Stimulated activated CD4-positive, alpha-beta T cell treated with anti-CD3 and anti-CD28 coated beads, Interleukin-1b, Interleukin-23, amount 100 ng/mL, for 1 hour (primary cell): ENCODE measurements at places on chromosomes 5 and 9.

GRCh38 chr5:169980418-169981053, at the start of gene INSYN2B:
INSYN2B (minus strand) TSS chr5:169980495; CDS start chr5:169883898, 96,597 bp downstream.
- no peak for DNase-seq

DNA sequence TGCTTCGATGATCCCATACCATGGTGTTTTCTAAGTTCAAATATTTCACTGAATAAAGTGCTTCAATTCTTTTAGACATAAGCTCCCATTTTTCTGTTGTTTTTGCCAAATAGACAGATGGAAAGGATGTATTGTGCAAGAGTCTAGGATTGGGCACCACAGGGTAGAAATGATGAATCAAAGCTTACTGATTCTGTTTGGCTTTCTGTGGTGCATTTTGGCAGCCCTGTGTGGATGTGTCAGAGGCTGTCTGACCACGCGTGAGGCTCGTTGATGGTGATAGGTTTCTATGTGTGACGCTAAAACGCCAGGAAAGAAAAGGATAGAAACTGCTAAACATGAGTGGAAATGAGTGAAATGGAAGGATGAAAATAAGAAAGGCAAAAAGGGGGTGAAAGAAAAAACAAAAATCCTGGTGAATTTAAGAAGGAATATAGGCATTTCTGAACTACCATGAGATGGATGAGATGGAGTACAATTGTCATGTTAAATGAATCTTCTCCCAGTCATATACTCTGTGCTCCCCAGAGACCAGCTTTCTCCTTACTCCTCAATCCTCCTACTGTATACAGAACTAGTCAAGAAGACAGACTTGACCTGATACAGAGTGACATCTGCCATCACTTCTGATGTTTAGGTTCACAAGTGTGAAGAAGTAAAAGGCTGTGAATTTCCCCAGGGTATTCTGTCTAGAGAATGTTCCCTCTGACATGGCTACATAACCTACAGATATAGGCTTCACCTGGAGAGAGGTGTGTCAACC, 54.4 kb downstream of the ANKH start:
- DNase-seq = no peak

- DNase-seq = no peak
These were observed 187.5 kb downstream of the MED10 start for GRCh38 chr5:6190838-6191237.

GRCh38 chr5:178688551-178688950, 41.9 kb downstream of the ZNF354A start:
- no peak for DNase-seq

DNA sequence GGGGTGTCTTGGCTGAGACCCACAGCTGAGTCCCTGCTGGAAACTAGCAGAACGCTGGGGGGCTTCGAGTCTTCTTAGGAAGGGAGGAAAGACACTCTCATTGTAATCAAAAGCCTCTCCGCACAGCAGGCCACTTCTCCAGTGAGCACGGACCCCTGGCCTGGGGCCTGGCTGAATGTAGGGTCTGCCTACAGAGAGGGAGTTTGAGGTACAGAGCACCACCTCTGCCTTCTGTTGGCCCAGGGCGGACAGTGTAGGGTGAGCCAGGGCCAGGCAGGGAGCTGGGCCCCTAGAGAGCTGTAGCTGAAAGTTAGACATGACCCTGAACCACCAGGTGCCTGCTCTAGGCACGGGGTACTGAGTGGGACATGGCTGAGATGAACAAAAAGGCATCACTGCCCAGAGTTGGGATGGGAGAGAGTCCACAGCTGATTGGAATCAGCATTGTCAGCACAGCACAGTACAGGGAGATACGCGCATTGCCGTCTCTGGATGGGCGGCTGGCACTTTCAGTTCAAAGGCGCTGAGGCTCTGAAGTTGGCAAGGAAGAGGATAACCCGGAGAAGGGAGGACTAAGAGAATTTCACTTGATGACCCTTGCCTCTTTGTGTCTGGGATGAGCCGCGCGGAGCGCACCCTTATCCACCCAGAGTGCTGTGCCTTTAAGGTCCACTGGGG, 363 bp upstream of the SLC25A48 start:
- no peak for DNase-seq

GRCh38 chr5:38598994-38599617, 42.7 kb upstream of the LIFR start:
- no peak for DNase-seq

DNA sequence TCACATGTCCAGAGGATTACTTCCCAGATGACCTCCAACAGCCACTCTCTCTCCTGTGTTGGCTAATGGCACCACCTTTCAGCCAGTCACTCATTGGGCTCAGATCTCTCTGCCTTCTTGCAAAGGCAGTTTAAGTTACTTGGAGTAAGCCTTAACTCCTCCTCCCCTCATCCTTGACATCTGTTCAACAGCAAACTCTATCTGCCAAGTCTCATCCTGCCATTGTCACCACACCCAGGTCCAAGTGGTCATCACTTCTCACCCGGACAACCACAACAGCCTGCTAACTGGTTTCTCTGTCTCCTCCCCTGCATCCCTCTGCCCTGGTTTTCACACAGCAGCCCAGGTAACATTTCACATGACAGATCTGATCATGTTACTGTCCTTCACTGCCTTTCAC, 58.5 kb downstream of the DCP2 start:
- DNase-seq = no peak

DNA sequence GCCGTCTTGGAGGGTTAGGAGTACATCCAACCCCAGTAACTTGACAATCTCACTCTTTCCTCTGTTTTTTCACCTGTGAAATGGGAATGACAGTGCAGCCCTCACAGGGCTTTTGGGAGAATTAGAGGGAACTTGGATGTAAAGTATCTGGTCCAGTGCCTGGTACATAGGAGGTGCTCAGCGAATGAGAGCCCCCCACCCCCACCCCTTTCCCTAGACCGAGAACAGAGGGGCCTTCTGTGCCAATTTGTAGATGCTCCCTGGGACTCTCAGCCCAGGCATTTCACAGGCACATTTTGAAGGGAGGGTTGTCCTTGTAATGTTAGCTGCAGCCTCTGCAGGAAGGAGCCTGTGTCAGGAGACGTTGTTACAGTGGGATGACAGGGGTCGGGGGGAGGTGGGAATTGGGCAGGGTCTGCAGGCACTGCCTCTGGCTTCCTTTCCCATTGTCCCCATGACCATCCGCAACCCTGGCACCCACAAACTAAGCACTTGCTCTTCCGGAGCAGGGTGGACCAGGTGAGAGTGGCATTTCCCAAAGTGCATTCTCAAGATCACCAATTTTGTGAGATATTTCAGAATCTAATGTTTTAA, 47.0 kb downstream of the AMBP start:
- no peak for DNase-seq

DNA sequence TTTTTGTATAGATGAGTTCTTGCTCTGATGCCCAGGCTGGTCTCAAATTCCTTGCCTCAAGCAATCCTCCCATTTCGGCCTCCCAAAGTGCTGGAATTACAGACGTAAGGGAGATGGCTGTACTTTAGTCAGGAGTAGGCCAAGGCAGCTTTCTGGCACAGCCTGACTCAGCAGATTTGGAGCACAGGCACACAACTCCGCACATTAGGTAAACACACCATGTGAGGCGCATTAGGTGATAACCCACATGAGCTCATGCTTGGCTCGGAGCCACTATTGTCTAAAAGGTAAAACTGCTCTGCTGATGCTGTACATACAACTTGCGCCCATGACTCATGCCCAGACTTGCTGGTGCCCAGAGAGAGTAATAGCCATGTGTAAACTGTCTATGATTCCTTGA, 1157.9 kb downstream of the TAF11L14 start:
- no peak for DNase-seq

GRCh38 chr5:143889986-143890385, 78.0 kb downstream of the HMHB1 start:
- DNase-seq = no peak

- DNase-seq = no peak
These were observed 699.9 kb downstream of the MTRR start for GRCh38 chr5:8568858-8569257.

DNA sequence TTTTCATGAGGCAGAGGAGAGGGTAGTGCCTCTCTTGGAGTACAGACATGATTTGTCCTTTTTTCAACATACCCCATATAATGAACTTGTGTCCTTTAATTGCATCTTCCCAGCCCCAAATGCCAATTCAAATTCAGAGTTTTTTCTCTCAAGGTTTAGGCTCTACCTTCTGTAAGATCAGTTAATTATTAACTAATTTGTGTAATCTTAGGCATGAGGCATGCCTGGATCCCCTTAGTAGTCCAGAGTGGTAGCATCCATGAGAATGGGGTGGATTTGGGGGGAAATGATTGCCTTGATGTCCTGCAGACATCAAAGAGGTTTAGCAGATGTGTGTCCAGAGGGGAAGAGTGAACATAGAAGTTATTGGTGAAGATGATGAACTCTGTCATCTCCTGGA, 533.3 kb downstream of the LRRC70 start:
- DNase-seq = no peak

DNA sequence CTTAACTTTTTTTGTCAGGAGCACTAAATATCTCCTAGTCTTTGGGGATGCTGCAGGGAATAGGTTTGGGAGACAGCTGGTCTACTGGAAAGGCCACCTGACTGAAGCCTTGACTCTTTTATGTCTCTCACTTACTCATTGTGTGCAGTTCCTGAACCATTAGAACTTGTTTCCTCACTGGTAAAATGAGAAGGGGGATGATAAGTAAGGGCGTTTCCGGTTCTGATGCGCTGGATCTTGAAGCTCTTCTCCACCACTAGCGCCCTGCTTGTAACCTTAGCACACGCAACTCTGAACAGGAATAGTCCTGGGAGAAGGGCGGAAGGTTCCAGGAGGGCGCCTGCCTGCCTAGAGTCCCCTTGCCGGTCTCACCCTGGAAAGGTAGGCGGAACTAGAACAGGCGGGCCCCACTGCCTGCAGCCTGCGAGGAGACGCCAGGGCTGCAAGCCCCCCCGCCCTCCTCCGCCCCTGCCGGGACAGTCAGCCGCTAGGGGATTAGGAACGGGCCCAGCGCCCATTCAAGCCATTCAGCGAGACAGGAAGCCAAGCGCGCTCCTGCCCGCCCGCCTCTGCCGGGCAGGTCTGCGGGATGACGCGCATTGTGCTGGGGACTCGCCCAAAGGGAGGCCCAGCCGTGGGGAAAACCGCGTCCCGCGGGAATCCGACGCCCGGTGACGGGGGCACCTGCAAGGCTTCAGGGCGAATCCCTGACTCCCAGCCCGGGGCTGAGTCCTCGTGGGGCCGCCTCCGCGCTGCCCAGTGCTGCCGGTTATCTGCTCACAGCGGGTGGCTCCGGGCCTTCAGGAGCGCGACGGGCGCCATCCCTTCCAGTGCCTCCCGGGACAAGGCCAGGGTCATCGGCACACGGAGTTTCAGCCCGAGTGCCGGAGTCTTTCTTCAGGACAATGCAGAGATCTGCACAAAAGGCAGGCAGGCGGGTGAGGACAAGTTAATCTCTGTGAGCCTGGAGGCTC, 44.0 kb upstream of the XPA start:
- DNase-seq = peak; percentile 10

GRCh38 chr9:98006127-98006796, 23.1 kb downstream of the ANP32B start:
- DNase-seq = no peak
